ENCODE measurements at places on chromosomes 13 and 19.

GRCh38 chr13:33509642-33510229, 224.2 kb upstream of the STARD13 start:
- no peak for DNase-seq

- no peak for DNase-seq
Measured at GRCh38 chr13:35787937-35788336, 311.4 kb upstream of the MAB21L1 start.

- no peak for DNase-seq
Measured at GRCh38 chr13:98446234-98446621, 130.7 kb downstream of the STK24 start.

- DNase-seq: no peak
Measured at GRCh38 chr19:19381007-19381926, 24.2 kb upstream of the GATAD2A start.

- DNase-seq: no peak
Measured at GRCh38 chr19:28330831-28331230, 882.1 kb downstream of the UQCRFS1 start.

- DNase-seq: no peak
Measured at GRCh38 chr13:92487238-92487637, 739.4 kb upstream of the GPC6 start.

GRCh38 chr19:42042455-42043170, 27.4 kb downstream of the GRIK5 start:
- no peak for DNase-seq

- DNase-seq: no peak
Measured at GRCh38 chr13:27524981-27525975, 74.9 kb upstream of the MTIF3 start.

GRCh38 chr19:29714371-29714952, 599 bp downstream of the C19orf12 start:
- DNase-seq: no peak

- no peak for DNase-seq
Measured at GRCh38 chr13:109332506-109333499, 453.6 kb downstream of the IRS2 start.

- DNase-seq: no peak
Measured at GRCh38 chr19:33551676-33552075, 30.1 kb upstream of the PEPD start.

DNA sequence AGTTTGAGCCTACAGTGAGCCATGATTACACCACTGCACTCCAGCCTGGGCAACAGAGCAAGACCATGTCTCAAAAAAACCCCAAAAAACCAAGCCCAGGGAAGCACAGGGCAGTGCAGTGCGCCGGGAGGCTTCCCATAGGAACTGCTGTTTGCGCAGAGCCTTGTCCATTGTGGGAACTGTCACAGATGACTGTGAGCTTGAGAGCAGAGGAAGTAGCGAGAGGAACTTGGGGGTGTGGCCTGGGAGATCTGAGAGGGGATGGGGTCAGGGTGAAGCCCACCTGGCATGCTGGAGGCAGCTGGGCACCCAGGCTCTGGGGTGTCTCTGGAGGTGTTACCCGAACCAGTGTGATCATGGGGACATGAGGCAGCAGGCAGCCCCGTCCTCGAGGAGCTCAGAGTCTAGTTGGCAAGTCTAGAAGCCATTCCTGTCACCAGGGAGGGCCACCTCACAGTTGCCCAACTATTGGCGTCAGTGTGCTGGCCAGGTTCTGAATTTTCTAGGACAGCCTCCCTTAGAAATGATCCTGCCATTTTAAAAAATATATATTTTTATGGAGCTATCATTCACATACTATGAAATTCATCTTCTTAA, 10.4 kb downstream of the KDM4B start:
- no peak for DNase-seq

DNA sequence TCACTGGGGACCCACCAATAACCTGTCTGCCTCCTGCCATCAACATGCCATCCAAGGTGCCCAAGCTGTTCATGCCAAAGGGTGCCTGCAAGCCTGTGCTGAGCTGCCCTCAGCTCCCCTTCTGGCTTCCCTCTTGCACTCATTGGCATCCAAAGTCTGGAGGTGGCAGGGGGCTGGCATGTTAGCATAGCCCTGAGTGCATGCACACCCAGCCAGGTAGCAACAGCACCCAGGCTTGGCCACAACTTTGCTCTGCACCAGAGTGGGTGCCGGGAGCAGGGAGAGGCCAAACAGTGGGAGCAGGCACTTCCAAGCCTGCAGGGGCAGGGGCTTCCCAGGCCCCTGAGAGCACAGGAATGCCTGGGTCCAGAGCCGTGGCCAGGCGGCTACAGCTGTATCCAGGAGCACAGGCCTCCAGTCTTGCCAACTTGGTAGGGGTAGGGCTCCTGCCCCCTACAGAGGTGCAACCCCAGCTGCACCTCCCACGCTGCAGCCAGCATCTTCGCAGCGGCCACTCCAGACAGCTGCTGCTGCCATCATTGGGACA, 26.1 kb upstream of the TBC1D4 start:
- no peak for DNase-seq

GRCh38 chr13:36531746-36532486, 99.6 kb downstream of the CCNA1 start:
- peak; percentile 59 for DNase-seq

DNA sequence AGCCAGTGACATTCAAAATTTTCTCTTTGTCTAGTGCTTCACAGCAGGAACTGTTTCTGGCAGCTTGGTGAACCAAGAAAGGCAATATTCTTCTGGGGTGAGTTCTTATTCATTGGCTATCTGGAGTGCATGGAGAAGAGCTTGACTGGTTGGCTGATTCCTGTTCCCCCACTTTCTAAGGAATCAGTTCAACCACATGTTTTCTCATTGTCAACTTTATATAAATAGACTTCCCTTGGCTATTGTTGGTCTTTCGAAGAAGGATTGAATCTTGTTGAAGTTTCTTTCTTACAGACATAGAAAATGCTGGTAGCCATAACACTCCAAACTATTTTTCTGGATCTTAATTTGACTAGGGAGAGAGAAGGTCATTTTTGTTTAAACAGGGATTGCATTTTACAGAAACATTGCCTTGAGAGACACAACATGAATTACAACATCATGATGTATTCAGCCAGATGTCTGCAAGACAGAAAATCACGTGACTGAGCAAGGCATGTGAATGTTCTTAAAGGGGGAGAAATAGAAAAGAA, 85.2 kb downstream of the EDNRB start:
- peak; percentile 17 for DNase-seq

DNA sequence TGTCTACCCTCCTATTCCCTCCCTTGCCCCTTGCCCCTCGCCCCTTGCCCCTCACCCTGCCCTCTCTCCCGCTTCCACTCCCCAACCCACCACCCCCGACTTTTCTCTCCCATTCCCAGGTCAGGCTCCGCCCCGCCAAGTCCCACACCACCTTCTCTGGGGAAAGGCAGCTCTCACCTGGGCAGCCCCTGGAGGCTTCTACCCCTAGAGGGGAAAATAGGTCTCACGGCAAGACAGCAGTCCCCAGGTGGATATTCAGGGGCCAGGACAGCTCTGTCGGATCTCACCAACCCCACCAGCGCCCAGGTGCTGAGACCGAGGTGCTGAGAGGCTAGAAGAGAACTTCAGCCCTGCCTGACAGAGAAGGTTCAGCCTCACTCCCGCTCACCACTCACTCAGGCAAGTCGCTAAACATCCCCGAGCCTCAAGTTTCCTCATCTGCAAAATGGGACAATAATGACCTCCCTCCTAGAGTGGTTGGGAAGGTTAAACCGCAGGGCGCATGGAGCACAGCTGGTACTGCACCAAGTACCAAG, 1.4 kb upstream of the ERFL start:
- DNase-seq: no peak

GRCh38 chr19:18274781-18275356, 617 bp upstream of the IQCN start:
- no peak for DNase-seq

DNA sequence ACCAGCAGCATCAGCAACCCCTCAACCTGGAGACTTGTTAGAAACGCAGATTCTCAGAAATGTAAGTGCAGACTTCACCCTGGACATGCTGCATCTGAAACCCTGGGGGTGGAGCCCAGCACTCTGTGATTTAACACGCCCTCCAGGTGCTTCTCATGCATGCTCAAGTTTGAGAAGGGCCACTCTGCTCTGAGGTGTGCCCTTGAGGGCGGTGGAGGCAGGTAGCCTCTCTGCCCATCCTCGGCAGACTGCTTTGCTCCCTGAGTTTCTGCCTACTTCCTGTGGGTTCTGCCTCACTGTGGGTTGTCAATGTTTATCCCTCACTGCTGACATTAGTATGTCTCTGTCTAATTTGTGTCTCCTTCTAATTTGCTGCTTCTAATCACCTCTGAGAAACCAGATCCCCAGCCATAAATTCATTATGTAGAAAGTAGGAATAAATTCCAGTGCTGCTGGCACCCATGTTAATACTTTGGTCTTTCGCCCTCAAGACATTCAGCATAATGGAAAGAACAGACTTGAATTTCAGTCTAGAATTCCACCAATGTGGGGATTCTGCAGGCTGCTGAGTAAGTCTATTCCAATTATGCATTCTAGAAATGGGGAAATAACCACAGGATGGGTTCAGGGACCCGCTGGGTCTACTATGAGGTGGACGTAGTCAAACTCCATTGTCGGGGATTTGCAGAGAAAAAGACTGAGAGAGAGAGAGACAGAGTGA, 51.3 kb upstream of the CYSLTR2 start:
- no peak for DNase-seq

DNA sequence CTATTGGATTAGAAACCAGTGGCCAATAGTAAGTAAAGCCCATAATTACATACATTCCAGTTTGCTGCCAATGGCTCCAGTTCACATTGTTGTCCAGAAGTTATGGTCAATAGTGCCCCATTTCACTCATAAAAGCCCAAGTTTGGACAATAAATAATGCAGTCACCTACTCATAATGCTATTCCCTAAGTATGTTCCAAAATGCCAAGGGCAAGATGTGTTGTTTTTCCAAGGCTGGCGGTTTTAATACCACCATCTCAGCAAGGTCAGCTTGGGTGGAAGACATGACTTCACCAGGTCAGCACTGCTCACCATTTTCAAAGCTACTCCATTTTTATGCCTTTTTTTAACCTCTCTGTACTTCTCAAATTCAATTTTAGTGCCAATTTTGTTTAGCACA, 32.7 kb downstream of the KCTD12 start:
- DNase-seq: no peak

GRCh38 chr13:94263038-94263437, 216.4 kb downstream of the DCT start:
- no peak for DNase-seq

DNA sequence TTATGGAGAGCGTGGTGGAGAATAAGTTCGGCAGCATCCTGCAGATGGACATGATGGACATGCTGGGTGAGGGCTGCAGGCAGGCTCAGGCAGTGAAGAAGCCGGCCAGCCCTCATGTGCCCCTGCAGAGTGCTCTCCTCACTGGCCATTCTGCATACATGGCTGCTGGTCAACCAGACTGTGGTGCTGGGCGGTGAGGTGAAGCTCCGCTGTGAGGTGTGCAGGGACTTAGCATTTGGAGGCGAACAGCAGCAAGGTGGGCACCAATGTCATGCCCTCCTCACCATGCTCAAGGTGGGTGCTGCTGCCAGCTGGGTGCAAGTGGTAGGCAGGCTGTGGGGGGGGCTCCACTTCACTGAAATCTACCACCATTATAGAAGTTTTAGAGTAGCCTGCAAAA, 5.7 kb upstream of the ZNF492 start:
- no peak for DNase-seq

DNA sequence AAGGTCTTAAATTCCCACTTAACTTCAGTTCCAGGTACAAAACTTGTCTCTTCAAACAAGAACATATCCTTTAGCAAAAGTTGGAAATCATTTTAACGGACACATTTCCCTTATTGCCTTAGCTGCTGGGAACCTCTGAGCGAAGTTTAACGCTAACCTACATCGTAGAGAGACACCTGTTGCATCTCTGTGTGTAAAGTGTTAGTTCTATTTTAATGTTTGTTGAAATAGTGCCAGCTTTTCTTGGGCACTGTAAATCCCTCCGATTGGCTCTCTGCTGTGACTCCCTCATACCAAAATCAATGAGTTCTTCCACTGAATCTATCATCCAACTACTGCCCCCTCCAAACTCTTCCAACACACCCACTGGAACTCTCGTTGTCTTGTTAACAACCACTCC, 2.3 kb upstream of the HIF3A start:
- no peak for DNase-seq

DNA sequence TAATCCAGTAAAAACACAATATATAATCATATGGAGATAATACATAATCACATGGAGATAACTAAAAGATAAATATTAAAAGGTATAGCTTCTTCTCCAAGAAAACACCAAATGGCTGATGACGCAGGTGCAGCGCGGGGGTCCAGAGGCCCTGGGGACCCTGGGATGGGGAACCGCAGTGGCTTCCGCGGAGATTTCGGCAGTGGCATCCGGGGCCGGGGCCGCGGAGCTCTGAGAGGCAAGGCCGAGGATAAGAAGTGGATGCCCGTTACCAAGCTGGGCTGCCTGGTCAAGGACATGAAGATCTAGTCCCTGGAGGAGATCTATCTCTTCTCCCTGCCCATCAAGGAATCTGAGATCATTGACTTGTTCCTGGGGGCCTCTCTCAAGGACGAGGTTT, 10.5 kb downstream of the ZNF44 start:
- DNase-seq: no peak

All from fibroblast of skin of left biceps (primary cell).